Activated naive CD8-positive, alpha-beta T cell treated with anti-CD3 and anti-CD28 coated beads for 36 hours (primary cell): ENCODE measurements at places on chromosomes 16 and 17. TPM values are rescaled to one million over a fixed set of nuclear protein-coding genes. Genes with fewer than 3 reads are reported as not detected.

DNA sequence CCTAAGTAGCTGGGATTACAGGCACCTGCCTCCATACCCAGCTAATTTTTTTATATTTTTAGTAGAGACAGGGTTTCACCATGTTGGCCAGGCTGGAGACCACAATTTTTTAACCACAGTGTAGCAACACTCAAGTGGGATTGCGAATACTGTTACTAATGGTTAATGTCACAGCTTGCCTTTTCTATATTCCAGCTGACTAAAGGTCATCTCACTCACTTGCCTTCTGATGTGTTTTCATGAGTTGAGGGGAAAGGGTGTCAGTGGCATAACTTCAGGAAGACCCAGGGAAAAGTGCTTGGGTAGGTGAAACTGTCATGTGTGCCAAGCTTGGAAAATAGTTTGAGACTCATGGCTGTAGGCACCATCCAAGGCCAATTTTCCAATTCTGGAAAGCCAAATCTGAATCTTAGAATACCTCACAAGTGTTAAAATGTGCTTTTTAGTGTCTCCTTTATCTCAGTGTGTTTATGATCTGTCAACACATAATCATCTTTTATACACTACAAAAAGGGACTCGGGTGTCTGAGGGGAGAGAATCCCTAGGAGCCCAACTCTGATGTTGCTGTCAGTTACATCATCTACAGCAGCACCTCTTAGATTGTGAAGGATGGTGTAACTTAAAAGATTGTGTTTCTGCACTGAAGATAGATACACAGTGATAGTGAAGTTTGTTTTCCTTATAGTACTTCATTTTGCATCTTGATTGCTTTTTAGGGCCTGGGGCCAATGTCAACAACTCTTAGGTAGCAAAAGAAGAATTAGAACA, 27.1 kb downstream of the OGFOD1 start:
- peak; percentile 13 for DNase-seq

DNA sequence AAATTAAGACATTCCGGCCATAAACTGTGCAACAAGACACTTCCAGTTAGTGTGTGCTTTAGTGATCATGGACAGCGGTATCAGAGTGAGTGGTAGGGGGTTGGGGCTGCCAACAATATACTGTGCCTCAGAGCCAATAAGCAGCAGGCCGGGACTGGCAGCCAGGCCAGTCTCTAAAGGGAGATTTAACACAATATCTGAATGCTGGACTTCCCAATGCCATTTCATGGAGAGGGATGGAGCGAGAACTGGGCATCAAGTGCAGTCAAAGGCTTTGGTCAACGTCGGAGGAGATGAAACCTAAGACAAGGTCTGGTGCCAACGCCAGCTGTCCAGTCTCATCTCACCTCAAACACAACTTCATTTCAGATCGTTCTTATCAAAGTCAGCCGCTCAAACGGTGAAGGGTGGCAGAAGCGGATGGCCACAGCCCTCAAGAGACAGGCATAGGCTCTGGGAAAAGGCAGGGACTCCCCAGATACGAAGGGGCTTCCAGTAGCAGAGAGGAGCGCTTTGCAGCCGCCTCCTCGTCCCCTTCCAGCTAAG, 935 bp downstream of the USP32 start:
- DNase-seq: peak; percentile 3

DNA sequence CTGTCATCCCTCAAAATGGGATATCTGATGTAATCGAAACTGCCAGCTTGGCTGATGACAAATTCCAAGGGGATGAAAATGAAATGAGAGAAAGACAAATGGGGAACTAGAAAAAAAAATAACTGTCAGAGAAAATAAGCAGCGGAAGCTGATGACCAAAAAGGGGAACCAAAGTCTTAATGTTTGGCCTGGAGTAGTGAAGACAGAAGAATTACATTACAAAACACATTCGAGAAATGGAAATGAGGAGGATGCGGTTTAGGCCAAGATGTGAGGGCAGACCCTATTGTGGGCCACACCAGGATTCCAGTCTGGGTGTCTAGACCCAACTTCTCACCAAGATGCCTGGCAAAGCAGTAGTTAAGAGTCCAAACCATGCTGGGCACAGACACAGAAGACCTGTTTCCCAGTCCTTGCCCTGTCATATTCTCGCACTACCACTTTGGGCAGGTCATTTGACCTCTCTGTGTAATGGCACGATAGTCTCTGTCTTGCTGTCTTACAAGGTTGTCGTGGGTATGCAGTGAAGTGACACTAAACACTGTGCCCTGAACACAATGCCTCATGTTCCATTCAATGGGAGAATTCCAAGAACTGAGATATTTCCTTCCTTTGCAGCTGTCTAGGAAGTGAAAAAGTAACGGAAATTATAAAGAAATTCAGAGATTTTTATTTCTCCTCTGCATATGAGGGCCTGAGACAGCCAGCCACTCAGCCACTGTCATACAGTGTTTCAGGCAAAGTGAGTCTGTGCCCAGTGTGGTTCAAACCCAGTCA, 12.3 kb upstream of the CCL2 start:
- DNase-seq: no peak

DNA sequence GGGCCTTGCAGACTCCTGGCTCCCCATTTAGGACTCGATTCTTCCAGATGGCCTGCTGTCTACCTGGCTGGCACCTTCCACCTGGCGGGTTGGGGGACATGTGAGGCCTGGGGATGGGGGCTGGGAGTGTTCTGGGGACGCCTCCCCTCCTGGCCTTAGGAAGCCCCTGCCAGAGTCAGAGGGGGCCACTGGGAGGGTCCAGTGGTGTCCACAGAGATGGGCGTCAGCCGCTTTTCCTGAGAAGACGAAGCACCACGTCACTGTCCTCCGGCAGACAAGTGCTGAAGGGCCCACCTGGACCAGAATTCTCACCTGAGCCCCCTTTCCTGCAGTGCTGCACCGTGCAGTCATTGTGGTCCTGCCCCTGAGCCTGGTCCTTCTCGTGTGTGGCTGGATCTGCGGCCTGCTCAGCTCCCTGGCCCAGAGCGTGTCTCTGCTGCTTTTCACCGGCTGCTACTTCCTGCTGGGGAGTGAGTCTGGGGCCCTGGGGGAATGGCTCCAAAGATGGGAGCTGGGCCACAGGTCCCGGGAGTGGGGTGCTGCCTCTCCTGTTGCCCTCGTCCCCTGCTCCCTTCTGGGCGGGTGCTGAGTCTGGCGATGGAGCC, 2.9 kb downstream of the TMEM235 start:
- no peak for DNase-seq

DNA sequence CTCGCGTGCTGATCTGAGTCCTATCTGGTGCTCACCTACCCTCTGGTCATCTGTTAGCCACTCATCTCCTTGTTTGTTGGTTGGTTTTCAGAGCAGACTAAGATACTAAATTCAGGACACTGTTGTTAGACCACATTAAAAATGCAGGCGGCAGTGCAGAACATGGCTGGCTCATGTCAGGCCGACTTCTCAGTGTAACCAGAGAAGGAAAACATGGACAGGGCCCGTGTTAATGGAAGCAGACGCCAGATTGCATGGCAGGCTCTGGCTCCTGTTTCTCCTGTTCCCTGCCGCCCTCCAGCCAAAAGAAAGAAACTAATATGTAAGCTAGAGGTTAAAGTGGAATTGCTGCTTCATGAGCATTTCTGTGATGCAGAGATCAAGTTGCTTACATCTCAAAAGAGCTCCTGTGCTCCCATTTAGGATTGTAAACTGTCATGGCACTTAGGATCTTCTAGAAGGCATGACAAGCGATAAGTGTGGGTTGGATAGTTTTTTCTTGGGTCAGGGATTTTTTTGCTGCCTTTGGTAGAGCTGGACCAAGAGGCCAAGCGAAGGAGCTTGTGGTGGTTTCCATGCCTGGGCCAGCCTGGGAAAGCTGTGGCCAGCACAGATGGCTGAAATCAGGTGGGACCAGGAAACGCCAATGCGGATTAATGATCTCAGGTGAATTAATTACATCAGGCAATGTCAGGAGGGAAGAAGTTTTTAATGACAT, 56.1 kb downstream of the YPEL2 start:
- DNase-seq: no peak

DNA sequence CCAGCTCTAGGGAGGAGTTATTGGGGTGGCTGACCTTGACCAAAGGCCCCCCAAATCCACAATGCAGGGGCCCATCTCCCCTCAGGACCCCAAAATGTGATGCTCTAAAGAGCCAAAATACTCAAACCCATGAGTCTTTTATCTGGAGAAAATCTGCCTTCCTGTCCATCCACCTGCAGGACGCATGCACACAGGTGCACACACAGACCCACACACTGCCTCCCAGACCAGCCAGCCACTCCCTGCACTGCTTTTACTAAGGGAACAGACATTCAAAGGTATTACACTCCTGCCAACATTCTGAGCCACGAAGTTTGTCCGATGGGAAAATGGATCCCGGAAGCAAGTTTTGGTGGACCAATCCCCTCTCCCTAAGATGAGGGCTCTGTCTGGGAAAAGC, 76.1 kb upstream of the CDH5 start:
- DNase-seq: no peak

DNA sequence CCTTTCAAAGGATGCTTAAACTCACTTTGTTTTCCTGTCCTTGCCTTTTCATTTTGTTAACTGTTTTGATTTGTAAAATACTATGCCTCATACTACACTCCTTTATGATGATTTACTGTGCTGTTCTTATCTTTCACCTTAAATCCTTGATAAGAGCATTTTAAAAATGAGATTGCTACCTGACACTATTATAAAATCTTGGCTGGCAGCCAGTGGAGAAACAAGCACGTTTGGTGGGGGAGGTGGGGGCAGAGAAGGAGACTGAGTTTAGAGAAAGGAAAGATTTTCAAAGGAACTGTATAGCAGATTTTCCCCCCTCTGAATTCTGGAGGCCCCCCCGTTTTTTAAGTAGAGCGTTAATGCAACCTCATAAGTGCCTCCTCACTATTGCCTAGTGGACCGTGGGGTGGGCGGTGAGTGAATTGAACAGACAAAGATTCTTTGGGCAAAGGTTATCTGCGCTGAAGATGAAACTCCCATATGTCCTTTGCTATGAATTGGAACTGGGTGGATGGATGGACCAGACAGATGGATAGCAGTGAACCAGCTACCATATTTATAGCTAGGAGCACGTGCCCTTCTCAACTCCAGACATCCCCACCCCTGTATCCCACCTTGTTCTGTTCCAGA, 200.2 kb downstream of the CCDC182 start:
- no peak for DNase-seq

- DNase-seq: no peak
Observed at GRCh38 chr17:9628509-9628908, 16.8 kb upstream of the USP43 start.

DNA sequence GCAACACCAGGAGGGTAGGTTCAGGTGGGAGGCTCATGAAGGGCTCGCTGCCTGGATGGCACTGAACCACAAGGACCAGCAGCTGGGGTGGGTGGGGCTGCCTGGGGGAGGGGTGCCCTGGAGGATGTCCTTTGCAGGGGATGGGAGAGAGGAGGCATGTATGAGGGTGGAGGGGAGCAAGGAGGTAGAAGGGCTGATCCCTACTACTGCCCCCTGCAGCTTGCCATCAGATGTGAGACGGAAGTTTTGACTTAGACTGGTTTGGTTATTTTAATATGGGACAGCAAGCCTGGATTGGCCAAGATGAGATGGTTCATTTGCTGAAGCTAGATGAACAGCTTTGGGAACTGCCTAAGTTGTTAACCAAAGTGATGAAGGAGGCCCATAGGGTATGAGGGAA, 115.9 kb downstream of the SEC14L1 start:
- DNase-seq: no peak

- no peak for DNase-seq
Observed at GRCh38 chr17:67585077-67585602, 132.6 kb upstream of the NOL11 start.

Gene IKZF3
- total RNA-seq: 44.6 TPM
